ENCODE measurements at places on chromosomes 16 and 17.

- H3K27me3 ChIP-seq, result no peaks in the 10 kb centered on the region
- H3K4me3 ChIP-seq, result no peak overlapping the region
- H3K36me3 ChIP-seq, result peaks cover 15% of the 10 kb centered on the region
These were observed 175.2 kb upstream of the CHMP6 start for GRCh38 chr17:80816241-80817103.

DNA sequence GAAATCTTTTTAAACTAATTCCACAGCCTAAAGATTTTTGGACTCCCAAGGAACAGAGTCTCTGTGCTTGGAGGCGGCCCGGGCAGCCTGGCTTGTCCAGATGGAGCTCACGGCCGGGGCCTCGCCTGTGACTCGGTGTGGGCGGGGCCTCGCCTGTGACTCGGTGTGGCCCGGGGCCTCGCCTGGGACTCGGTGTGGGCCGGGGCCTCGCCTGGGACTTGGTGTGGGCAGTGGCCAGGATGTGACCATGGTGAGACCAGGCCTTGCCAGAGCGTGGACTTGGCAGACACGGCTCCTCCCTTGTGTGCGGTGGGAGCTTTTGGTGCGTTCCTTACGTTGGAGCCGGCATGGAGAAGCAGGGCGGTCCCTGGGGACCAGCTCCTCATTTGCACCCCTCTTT lies 92.3 kb downstream of the METRNL start:
- no peaks in the 10 kb centered on the region for H3K4me1 ChIP-seq
- no peaks in the 10 kb centered on the region for H3K27me3 ChIP-seq
- no peak overlapping the region for H3K27ac ChIP-seq
- peak; percentile 13 for DNase-seq

GRCh38 chr16:81774348-81774747 lies 4.7 kb upstream of the PLCG2 start:
- DNase-seq, result no peak
- H3K36me3 ChIP-seq, result no peaks in the 10 kb centered on the region
- H3K4me3 ChIP-seq, result no peak overlapping the region
- peak overlapping the region; percentile 38 for H3K27ac ChIP-seq
- peaks cover 8% of the 10 kb centered on the region for H3K4me1 ChIP-seq

- H3K27ac ChIP-seq, result peak overlapping the region; percentile 94
- peak; percentile 50 for DNase-seq
- H3K27me3 ChIP-seq, result no peaks in the 10 kb centered on the region
These were observed 3.6 kb downstream of the C17orf58 start for GRCh38 chr17:67992548-67993152.

- DNase-seq, result peak; percentile 50
- H3K27me3 ChIP-seq, result no peaks in the 10 kb centered on the region
- H3K4me3 ChIP-seq, result peak overlapping the region; percentile 75
- peak overlapping the region; percentile 98 for H3K27ac ChIP-seq
- H3K36me3 ChIP-seq, result no peaks in the 10 kb centered on the region
- H3K4me1 ChIP-seq, result peaks cover 13% of the 10 kb centered on the region
These were observed 19.3 kb downstream of the CD2BP2 start for GRCh38 chr16:30335598-30336474.

DNA sequence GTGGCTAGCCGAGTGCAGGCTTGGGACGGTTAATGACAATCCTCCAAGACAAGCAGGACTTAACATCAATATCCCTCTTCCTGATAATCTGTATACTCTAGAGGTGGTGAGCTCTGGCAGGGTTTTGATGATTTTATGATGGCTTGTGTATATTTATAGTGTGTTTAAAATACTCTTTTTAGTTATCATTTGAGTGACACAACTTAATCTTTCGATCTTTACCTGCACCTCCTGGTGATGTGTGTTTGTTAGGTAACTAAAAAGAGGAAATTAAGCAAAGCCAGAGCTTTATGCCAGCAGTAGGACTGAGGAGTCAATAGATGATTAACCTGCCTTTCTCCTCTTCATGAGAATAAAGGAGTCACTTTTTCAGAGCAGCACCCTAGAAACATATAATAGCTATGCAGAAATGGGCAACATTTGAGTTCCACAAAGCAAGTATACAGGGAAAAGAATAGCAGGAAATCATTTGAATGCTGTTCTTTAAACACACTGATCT lies 210.5 kb downstream of the IRX3 start:
- no peaks in the 10 kb centered on the region for H3K27me3 ChIP-seq
- no peak overlapping the region for H3K4me3 ChIP-seq
- no peak for DNase-seq
- H3K4me1 ChIP-seq, result no peaks in the 10 kb centered on the region
- H3K27ac ChIP-seq, result no peak overlapping the region

GRCh38 chr17:47203984-47204721 lies 5.0 kb upstream of the MYL4 start:
- H3K27me3 ChIP-seq, result no peaks in the 10 kb centered on the region
- H3K27ac ChIP-seq, result peak overlapping the region; percentile 69
- peaks cover 19% of the 10 kb centered on the region for H3K4me1 ChIP-seq

DNA sequence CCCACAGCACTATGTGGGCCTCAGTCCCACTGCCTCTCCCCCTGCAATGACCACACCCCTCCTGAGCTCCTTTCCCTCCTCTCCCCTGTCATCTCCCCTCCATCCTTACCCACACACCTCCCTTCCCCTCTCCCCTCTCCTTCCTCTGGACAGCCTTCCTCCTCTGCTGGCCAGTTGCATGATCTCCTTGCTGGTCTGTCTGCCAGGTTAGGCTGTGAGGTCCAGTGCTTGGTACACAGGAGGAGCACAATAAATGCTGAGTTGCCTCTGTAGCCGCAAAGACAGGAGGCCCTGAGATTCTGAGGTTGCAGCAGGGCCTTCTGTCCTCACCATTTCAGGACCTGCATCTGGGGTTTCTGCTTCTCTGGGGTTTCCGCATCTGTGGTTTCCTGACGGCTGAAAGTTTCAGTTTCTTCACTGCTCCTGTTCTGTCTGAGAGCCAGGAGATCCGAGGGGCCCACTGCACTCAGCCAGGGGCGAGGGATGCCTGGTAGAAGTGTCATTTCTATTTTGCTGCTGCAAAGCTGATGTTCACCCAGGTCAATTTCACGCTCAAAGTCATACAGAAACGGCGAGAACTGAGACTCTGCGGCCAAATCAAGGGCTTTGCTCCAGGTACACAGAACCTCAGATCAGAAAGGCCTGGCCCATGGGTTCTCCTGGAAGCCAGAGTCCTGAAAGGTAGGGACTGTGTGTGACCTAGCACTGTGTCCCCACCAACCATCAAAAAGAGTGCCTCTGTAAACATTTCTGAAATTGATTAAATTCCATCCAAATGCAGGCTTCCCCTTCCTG lies 4.6 kb upstream of the SLC12A3 start:
- peaks cover 5% of the 10 kb centered on the region for H3K4me1 ChIP-seq
- H3K4me3 ChIP-seq, result no peak overlapping the region
- no peaks in the 10 kb centered on the region for H3K27me3 ChIP-seq
- no peak overlapping the region for H3K27ac ChIP-seq

DNA sequence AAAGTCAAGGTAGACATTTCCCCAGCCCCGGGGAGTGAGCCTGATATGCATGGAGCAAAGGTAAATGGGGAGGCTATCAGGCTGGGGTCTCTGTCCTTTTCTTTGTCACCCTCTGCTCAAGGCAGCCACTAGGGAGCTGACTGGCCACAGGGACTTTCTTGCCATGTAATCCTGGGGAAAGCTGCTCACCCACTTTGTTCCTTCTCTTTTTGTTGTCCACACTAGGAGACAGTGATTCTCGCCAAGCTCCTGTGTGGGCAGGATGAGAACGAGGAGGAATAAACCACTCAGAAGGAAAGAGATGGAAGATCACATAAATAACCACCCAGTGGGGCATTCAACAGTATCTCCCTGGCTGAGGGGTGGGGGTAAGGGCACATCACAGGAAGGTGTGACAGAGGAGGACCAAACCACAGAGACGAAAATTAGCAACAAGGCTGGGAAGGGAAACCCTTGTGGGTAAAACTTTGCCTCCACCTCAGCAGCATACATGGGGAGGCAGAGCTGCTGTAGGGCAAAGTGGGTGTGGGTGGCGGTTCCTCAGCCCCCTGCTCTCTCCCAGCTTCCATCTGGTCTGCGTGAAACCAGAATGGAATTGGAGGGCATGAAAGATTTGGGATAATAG lies 26.2 kb upstream of the CCL1 start:
- no peaks in the 10 kb centered on the region for H3K4me1 ChIP-seq
- H3K36me3 ChIP-seq, result no peaks in the 10 kb centered on the region
- H3K4me3 ChIP-seq, result no peak overlapping the region
- H3K27ac ChIP-seq, result no peak overlapping the region
- no peaks in the 10 kb centered on the region for H3K27me3 ChIP-seq

DNA sequence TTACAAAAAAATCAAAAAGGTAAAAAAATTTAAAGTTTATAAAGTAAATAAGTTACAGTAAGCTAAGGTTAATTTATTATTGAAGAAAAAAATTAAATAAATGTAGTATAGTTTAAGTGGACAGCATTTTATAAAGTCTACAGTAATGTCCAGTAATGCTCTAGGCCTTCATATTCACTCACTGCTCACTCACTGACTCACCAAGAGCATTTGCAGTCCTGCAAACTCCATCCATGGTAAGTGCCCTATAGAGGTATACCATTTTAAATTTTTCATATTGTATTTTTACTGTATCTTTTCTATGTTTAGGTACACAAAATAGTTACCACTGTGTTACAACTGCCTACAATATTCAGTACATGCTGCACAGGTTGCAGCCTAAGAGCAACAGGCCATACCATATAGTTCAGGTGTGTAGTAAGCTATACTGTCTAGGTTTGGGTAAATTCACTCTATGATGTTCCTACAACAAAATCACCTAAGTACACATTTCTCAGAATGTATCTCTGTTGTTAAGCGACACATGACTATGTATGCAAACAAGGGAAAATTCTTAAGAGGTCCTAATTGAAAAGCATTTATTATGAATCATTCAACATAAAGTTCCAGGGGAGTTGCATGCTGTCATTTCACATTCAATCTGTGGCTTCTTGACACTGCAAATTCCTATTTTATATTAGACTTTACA lies 92.3 kb downstream of the SPAG9 start:
- H3K27ac ChIP-seq, result no peak overlapping the region
- H3K4me3 ChIP-seq, result no peak overlapping the region
- H3K4me1 ChIP-seq, result no peaks in the 10 kb centered on the region
- no peaks in the 10 kb centered on the region for H3K27me3 ChIP-seq
- peaks cover 17% of the 10 kb centered on the region for H3K36me3 ChIP-seq

- H3K36me3 ChIP-seq, result no peaks in the 10 kb centered on the region
- H3K4me3 ChIP-seq, result no peak overlapping the region
- peak; percentile 39 for DNase-seq
- peaks cover 5% of the 10 kb centered on the region for H3K4me1 ChIP-seq
- no peaks in the 10 kb centered on the region for H3K27me3 ChIP-seq
These were observed 23.5 kb upstream of the SIAH1 start for GRCh38 chr16:48408688-48409087.

GRCh38 chr16:46949241-46949892 lies 24.1 kb downstream of the DNAJA2 start:
- no peaks in the 10 kb centered on the region for H3K36me3 ChIP-seq
- H3K27me3 ChIP-seq, result no peaks in the 10 kb centered on the region
- no peak overlapping the region for H3K27ac ChIP-seq

- H3K27me3 ChIP-seq, result no peaks in the 10 kb centered on the region
- H3K4me1 ChIP-seq, result no peaks in the 10 kb centered on the region
- peaks cover 35% of the 10 kb centered on the region for H3K36me3 ChIP-seq
- no peak for DNase-seq
- H3K27ac ChIP-seq, result no peak overlapping the region
These were observed 106.3 kb upstream of the ZNF267 start for GRCh38 chr16:31767267-31767666.

DNA sequence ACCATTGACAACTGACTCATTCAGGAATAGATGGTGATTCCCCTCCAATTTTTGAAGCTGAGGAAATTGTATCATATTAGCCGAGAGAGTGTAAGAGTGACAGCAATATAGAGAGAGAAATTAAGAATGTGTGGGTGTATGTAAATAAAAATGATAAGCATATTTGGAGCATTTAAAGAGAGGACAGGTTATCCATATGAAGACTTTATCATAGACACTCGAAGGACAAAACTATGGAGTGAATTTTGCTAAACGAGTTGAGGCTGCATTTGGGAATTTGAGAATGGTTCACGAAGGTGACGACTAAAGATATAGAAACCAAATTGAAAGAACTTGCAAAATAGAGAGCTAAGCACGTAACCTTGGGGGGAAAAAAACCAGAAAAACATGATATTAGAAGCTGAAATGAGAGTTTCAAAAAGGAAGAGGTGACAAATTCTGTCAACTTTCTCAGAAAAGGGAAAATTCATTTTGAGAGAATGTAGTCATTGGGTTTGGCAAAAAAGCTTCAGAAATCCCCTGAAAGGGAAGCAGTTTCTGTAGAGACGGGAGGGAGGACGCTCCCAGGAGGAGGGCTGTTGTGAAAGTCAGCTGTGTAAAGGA lies 129.7 kb downstream of the KCNJ2 start:
- no peak overlapping the region for H3K4me3 ChIP-seq
- DNase-seq, result no peak
- H3K36me3 ChIP-seq, result no peaks in the 10 kb centered on the region
- H3K4me1 ChIP-seq, result no peaks in the 10 kb centered on the region
- H3K27me3 ChIP-seq, result no peaks in the 10 kb centered on the region

GRCh38 chr16:72236866-72237265 lies 64.9 kb upstream of the PMFBP1 start:
- no peak overlapping the region for H3K4me3 ChIP-seq
- no peak for DNase-seq
- no peaks in the 10 kb centered on the region for H3K36me3 ChIP-seq
- H3K4me1 ChIP-seq, result no peaks in the 10 kb centered on the region
- H3K27me3 ChIP-seq, result no peaks in the 10 kb centered on the region

DNA sequence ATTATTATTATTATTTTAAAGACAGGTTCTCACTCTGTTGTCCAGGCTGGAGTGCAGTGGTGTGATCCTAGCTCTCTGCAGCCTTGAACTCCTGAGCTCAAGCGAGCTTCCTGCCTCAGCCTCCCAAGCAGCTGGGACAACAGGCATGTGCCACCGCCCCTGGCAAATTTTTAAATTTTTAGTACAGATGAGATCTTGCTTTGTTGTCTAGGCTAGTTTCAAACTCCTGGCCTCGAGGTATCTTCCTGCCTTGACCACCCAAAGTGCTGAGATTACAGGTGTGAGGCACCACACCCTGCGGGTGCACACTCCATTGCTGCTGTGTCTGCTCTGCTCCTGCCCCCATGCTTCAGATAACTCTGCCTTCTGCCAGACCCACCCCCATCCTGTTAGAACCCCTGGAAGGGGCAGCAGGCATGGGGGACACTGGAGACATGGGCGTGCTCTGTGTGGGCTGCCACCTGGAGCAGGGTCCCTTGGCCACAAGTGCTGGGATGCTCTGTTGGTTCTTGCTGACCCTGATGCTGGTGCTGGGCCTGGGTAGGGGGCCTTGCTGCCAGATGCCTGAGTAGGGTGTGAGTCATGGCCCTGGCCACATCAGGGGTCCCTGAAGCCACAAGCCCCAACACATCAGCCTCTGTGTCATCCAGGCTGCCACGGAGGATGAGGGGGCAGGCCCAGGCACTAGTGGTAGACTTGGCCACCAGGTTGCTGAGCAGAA lies 2.6 kb downstream of the GGT6 start:
- peaks cover 55% of the 10 kb centered on the region for H3K4me1 ChIP-seq
- H3K27ac ChIP-seq, result no peak overlapping the region
- H3K4me3 ChIP-seq, result no peak overlapping the region
- peaks cover 2% of the 10 kb centered on the region for H3K36me3 ChIP-seq
- DNase-seq, result no peak
- H3K27me3 ChIP-seq, result no peaks in the 10 kb centered on the region

- no peak overlapping the region for H3K4me3 ChIP-seq
- H3K4me1 ChIP-seq, result peaks cover 54% of the 10 kb centered on the region
- peaks cover 31% of the 10 kb centered on the region for H3K36me3 ChIP-seq
- H3K27me3 ChIP-seq, result no peaks in the 10 kb centered on the region
These were observed 6.7 kb downstream of the NUPR1 start for GRCh38 chr16:28531777-28532744.

- H3K27ac ChIP-seq, result no peak overlapping the region
- no peaks in the 10 kb centered on the region for H3K27me3 ChIP-seq
- peaks cover 9% of the 10 kb centered on the region for H3K4me1 ChIP-seq
- H3K36me3 ChIP-seq, result no peaks in the 10 kb centered on the region
- DNase-seq, result no peak
- H3K4me3 ChIP-seq, result no peak overlapping the region
These were observed 132.2 kb downstream of the IRF8 start for GRCh38 chr16:86031141-86031678.

Measured in stomach (tissue), 19 donors.